ENCODE measurements at places on chromosomes 13 and 19. TPM values are rescaled to one million over a fixed set of nuclear protein-coding genes. Genes with fewer than 3 reads are reported as not detected.

Gene SLC6A16
- 2.4 TPM for polyA plus RNA-seq

DNA sequence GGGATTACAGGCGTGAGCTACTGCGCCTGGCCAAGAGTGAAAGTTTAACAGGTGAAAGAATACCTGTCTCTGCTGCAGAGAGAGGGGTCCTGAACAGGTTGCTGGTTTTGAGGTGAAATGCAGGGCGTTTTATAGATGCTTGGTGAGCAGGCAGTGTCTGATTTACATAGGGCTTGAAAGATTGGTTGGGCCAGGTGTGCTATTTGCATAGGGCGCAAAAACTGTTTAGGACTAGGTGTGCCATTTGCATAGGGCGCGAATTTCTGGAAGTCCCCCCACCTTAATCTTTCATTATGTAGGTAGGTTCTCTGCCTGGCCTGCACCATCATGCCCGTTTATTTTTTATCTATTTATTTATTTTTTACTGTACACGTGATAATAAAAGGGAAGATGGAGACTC lies 4.5 kb upstream of the NDUFB7 start:
- DNase-seq: no peak

Gene ZNF528
- polyA plus RNA-seq: 0.22 TPM

Gene CADM4
- 9.2 TPM for polyA plus RNA-seq

Gene CD209
- polyA plus RNA-seq: not detected

GRCh38 chr13:106986033-106986484 lies 418.1 kb upstream of the ARGLU1 start:
- no peak for DNase-seq

GRCh38 chr19:40512473-40513344 lies 45.9 kb downstream of the SPTBN4 start:
- peak; percentile 65 for DNase-seq

DNA sequence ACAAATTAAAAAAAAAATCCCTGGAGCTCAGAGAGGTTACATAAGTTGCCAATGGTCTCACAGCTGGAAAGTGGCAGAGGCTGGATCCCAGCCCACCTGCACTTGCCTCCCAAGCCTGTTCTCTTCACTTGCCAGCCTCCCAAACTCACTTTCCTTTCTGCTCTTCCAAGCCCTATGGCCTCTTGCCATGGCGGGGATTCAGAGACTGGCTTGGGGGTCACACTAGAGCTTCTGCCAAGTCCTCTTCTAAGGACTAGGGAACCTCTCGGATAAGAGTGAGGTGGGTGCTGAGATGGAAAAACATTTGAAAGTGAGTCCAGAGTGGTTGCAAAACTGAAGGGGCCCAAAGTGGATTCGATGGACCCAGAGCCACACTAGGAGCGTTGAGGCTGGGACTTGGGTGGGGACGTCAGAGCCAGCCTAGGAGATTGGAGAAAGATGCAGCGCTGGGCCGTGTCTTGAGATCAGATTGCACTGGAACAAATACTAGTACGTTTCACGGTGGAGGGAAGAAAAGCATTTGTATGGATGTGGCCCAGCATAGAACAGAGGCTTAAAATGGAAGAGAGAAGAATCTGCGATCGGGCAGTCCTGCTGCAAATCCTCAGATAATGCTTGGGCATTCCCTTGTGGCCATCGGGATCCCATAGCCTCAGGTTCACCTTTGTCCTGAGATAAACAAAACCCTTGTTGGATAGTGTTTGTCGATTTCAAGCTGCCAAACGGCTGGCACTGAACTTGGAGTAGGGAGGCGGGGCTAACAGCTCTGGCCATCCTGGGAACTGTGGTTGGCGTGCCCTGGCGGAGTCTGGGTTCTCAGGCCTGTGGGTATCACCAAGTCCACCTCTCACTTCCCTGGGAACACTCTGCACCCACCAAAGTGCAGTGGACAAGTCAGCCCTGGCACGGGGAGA lies 84.8 kb downstream of the ING1 start:
- DNase-seq: no peak

DNA sequence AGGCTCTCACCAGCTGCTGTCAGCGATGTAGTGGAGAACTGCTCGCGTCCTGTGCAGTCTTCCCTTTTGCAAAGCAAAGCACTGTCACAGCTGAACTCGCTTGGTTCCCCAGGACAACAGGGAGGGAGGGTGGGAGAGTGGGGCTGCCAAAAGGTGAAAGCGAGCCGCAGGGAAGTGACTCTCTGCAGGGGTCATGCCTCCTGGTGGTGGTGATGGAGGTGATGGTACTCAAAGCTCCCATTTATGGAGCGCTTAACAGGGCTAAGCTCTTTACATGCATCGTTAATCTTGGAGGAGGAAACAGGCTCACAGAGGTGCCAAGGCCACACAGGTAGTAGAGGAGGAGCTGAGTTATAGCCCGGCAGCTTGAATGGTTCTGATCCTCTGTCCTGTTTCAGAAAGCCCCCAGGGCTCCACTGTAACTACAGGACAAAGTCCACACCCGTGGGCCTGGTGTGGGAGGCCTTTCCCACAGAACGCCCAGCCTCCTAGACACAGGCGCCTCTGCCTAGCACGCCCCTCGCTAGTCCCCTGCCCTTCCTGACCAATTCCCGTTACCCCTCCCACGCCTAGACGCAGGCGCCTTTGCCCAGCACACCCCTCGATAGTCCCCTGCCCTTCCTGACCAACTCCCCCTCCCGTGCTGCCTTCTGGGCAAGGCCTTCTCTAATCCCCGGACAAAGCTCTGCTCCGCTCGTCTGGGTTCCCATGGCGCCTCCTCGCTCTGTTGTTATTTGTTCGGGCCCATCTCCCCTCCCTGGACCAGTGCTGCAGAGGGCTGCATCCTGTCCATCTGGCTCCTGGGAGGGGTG lies 10.7 kb downstream of the PPP1R37 start:
- no peak for DNase-seq

Gene CFD
- 14.8 TPM for polyA plus RNA-seq

DNA sequence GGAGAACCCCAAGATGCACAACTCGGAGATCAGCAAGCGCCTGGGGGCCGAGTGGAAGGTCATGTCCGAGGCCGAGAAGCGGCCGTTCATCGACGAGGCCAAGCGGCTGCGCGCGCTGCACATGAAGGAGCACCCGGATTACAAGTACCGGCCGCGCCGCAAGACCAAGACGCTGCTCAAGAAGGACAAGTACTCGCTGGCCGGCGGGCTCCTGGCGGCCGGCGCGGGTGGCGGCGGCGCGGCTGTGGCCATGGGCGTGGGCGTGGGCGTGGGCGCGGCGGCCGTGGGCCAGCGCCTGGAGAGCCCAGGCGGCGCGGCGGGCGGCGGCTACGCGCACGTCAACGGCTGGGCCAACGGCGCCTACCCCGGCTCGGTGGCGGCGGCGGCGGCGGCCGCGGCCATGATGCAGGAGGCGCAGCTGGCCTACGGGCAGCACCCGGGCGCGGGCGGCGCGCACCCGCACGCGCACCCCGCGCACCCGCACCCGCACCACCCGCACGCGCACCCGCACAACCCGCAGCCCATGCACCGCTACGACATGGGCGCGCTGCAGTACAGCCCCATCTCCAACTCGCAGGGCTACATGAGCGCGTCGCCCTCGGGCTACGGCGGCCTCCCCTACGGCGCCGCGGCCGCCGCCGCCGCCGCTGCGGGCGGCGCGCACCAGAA lies 1.1 kb downstream of the SOX1 start:
- DNase-seq: no peak

- no peak for DNase-seq
Observed at GRCh38 chr13:57018915-57019314, 121.8 kb upstream of the PRR20A start.

Gene MISP
- polyA plus RNA-seq: 56.9 TPM

- DNase-seq: peak; percentile 91
Observed at GRCh38 chr13:98775844-98776598, 23.5 kb upstream of the SLC15A1 start.

Gene ZNF480
- 63.6 TPM for polyA plus RNA-seq

Gene TEX101
- polyA plus RNA-seq: not detected

GRCh38 chr19:33621811-33622504 lies at the start of gene CHST8:
Gene CHST8, plus strand, starts transcription at chr19:33621953. Its CDS starts 67,309 bp downstream, at chr19:33689262.
- no peak for DNase-seq

- no peak for DNase-seq
Observed at GRCh38 chr19:9735986-9736385, 32.6 kb downstream of the ZNF846 start.

DNA sequence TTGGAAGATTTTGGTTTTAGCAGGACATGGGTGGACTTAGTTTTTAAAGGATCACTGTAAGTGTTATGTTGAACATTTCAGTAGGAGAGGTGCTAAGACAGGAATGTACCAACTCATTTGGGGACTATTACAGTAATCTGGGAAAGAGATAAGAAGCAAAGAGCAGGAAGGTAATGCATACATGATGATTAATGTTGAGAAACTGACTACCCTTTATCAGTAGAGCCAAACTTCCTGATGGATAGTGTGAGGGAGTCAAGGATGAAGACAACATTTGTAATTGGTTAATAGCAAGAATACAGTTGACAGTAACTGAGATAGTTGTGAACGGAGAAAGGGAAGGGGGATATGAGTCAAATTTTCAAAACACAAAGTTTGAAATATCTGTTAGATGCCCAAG lies 421.9 kb upstream of the PRR20A start:
- DNase-seq: no peak

Gene HIPK4
- 0.24 TPM for polyA plus RNA-seq

DNA sequence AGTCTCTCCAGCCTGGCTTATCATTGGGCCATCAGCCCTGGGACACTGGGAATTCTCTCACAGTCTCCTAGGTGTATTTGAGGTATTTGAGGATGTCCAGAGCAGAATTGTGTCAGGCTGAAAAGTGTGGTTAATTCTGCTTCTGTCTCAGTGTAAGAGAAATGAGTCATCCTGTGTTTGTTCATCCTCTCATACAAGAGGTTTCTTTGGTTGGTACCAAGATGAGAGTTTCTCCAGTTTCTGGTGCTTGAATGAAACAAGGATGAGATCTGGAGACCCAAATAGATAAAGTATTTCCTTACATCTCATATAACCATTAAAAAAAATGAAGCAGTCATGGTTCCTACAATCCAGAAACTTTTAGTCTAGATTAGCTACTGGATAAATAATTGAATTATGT lies 7.7 kb downstream of the ZNF253 start:
- no peak for DNase-seq

DNA sequence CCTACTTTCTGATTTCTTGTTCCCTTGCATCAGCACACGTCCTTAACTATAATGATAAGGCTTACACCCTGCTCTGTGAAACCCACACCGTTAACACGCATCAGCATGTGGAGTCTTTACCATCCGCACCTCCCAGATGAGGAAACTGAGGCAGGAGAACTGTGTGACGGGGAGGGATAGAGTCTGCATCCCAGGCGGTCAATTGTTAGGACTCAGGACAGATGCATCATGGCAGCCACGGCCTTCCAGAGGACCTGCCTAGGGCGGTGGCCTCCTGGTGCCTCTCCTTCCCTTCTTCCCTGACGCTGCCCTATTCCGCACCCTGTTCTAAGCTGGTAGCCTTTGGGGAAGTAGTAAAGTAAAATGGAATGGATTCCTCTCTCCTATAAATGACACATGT lies 326.0 kb downstream of the TEX29 start:
- DNase-seq: no peak

DNA sequence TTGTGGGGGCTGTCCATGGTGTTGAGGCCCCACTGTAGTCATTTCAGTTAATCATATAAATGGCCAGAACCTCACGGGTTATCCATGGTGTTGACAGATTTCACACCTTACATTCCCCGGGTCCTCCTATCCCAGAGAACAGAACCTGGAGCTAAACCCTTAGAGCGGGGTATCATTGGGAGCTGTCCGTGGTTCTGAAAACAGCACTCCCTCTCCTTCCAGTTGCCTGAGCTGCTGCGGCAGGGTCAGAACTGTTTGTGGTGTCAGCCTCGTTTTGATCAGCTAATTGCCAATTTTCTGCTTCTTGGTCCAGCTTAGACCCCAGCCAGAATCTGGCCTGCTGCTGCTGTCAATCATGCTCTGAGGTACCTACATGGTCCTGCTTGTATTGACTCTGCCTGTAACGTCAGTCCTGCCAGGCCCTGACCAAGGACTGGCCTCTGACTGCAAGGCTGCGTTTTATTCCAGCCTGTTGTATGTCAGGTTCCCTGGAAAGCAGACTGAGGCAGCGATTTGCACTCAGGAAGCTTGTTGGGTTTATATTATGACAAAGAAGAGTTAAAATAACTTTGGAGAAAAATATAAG lies 55.8 kb upstream of the KCTD15 start:
- peak; percentile 54 for DNase-seq

DNA sequence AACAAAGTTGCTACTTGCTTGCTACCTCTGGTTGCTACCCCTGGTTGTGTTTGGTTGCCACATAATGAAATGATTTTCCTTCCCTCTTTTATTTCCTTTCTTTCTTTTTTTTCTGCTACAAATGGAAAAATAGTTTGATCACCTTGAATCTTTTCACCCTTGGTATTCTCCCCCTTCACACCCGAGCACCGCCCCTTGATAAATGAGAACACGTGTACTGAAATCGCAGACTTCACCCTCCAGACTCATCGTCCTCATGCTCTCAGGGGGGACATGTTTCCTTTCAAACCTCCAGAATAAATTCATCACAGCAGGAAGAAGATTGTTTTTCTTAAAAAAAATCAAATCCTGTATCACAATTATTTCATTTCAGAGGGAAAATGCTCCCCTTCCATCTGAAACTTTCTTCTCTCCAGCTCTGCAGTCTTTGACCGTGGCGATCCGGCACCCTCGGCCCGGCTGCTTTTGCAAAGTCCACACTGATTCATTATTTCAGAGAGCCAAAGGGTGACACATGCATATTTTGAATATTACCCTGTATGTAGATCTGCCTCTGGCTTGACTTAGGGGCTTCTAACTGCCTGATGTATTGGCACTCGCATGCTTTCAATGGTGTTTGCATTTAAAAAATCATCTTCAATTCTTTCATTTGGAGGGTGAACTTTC lies 222.6 kb upstream of the MAB21L1 start:
- no peak for DNase-seq

DNA sequence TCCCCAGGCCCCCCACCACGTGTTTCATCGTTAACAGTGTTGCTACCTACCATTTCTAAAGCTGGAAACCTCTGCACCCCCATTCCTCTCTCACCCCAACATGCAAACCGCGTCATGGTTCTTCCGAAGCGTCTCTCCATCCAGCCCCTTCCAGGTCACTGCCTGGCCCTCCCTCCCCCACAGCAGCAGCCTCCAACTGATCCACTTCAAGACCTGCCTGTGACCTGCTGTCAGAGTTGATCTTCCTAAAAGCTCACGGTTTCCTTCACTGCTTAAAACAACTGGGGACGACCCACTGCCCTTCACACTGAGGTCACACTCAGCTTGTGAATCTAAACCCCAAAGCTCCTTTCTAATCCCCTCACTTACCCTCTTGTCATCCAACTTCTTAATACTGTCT lies 47.7 kb downstream of the STK24 start:
- DNase-seq: no peak

- DNase-seq: no peak
Observed at GRCh38 chr13:72097568-72097967, 230.6 kb upstream of the DACH1 start.

GRCh38 chr13:38429916-38430315 lies 80.3 kb downstream of the UFM1 start:
- DNase-seq: no peak

Gene CAPN12
- 11.0 TPM for polyA plus RNA-seq

Gene EBI3
- polyA plus RNA-seq: 3.1 TPM

DNA sequence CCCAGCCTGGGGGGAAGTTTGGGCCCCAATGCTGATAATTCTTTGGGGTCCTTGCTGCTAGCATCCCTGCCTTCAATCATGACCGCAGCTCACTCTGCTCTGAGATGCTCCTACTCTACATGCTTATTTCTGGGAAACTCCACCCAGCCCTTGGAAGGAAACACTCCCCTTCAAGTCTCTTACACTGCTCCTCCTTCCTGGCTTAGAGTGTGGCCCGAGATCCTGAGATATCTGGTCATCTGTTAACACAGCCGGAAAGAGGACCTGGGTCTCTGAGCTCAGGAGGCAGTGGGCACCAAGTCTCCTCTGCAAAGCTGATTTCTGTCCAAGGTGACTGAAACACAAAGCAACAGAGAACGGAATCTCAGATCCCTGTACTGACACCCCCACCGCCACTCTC lies 33.0 kb downstream of the CYP4F2 start:
- no peak for DNase-seq

Measured in A549 (cell line).